ENCODE measurements at places on chromosomes 5 and 9.

GRCh38 chr9:35909274-35909673 lies at the start of gene SPAAR:
Gene SPAAR, plus strand, starts transcription at chr9:35909490. Its CDS starts 974 bp downstream, at chr9:35910464.
- no peak for DNase-seq

GRCh38 chr5:150703762-150704161 lies 2.9 kb upstream of the RBM22 start:
- DNase-seq = no peak

DNA sequence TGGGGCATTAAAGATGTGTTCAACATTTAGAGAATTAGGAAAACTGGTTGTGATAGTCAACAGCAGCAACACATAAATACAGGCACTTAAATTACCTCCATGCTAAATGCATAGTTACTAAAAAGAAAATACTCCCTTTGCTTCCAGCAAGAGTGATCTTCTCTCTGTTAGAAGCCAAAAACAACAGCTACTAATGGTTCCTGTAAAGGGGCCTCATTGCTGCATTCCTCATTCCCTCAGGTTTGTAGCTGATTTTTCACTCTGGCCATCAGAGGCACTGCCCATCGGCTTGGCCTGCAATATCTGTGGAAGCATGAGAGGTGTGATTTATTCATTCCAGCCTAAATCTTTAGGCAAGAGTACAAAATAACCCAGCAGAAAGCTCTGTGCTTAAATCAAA lies 466.0 kb upstream of the ADAMTS16 start:
- DNase-seq = no peak

DNA sequence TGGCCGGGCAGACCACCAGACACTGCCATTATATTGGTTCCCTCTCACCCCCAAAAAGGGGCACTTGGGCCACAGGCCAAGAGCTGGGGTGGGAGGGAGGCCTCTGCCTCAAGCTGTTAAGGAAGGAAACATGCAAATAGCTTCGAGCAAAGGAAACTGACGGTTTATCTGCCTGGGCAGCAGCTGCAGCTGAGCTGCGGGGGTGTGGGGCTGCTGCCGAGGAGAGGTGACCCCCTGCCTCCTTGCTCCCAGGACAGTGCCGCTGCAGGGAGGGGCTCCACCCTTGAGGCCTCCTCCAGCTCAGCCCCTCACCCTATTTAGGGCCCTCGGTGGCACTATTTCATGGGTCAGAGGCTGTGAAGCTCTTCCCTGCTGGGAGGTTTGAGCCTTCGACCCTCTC lies 789 bp downstream of the DOK3 start:
- DNase-seq = no peak

DNA sequence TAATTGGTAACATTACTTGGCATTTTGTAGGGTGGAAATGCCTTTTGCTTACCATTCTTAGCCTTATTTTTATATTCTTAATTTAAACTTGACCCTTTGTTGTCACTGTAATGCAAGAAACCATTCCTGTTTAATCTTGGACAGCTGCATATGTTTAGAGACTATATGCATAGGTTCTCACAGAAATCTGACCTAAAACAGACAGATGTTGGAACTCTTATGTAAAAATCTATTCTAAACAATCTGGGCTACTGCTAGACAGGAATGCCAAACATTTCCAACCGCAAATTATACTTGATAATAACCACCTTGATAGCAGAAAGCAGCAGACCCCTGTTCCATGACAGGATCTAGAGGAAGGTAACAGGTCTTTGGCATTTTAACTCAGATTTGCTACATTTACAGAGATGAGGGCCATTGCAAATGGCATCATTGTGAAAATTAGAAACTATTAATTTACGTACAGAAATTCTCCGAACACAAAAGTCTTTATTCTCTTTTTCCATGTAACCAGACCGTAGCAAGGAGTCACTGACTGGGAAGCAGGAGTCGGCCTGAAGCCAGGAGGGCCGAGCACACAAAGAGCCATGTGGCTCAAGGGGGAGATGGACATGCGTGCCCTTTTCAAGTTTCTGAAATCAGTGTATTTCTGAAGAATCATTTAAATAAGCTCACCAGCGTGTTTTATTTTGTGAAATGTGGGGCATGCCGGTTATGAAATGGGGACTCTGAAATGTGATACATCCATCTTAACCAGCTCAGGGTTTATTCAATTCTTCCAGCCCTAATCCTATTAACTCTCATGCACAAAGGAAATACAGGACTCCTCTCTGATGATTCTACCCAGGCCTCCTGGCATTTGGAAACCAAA lies 139.3 kb downstream of the AOPEP start:
- DNase-seq = peak; percentile 71

GRCh38 chr9:34570376-34570775 lies 19.1 kb downstream of the CNTFR start:
- DNase-seq = no peak

GRCh38 chr5:98414938-98415337 lies 358.5 kb upstream of the RGMB start:
- DNase-seq = no peak

DNA sequence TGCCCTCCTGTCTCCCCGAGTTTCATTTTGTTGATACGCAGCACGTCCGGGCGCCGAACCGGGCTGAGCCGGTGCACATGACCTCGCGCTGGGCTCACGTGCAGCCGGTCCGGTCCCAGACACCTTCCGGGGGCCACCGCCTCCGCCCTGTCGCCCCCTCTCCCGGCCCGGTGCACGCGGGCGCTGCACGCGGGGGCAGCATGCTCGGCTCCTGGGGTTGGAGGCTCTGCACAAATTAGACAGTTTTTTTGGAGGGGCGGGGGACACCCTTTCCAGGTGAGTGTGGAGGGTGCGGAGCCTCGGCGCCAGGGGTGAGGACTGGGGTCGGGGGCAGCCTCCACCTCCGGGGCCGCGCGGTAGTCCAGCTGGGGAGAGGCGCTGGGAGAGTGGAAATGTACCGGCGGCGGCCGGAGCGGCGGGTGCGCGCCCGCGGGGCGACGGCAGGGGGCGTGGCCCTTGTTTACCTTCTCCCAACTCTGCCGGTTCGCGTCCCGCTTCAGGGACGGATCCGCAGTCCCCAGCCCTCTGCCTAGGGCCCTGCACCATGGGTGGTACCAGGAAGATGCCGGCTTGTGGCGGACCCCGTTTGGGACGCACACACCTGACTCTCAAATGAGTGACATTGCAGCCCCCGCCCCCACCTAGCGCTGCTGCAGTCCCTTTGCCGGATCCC lies 1.1 kb downstream of the JADE2 start:
- peak; percentile 52 for DNase-seq

DNA sequence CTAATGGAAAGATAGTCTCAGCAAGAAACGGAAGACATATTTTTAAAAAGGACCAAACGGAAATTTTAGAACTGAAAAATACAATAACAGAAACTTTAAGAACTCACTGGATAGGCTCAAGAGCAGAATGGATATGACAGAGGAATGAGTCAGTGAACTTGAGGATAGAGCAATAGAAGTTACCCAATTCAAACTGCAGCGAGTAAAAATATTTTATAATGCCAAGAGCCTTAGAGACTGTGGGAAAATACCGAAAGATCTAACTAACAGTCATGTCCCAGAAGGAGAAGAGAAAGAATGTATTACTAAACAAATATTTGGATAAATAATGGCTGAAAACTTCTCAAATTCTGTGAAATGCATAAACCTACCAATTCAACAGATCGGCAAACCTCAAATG lies 40.8 kb downstream of the ADAMTS2 start:
- DNase-seq = no peak

GRCh38 chr9:124372038-124372437 lies 43.2 kb downstream of the PSMB7 start:
- peak; percentile 23 for DNase-seq

GRCh38 chr9:36162211-36162738 lies 6.9 kb upstream of the CCIN start:
- DNase-seq = no peak

- peak; percentile 20 for DNase-seq
Observed at GRCh38 chr9:75979362-75979761, 88.9 kb downstream of the PCSK5 start.

DNA sequence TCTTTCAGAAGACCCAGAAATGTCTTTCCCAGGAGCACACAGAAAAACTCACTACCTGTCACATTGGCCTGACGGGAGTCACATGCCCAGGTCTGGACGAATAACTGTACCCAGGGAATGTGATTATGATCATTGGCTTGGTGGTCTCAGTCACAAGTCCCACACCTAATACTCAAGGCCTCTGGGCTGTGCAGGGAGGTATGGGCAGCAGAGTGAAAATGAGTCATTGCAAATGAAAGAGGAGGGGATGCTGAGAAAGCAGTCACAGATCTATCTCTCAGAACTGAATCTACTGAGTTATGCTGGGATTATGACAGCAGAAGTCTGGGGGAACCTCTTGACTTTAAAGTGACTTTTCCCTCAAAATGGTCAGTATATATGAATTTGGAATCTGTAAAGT lies 36.9 kb downstream of the SGCD start:
- no peak for DNase-seq

- DNase-seq = peak; percentile 89
Observed at GRCh38 chr9:92728831-92729734, 35.5 kb downstream of the BICD2 start.

DNA sequence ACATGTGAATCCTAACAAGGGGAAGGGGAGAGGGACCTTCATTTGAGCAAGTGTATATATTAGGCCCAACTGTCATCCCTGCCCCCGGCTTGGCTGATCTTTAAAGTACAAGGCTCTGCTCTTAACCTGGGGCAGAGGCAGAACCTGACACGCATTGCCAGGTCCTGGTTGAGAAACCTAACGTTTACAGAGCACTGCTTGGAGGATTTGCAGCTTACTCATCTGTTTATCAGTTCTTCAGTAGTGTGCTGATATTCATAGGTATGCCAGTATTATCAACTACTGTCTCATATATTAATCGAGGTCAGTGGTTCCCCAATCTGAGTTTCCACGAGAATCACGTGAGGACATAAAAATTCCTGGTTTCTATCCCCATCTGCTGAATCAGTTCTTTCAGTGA lies 50.4 kb downstream of the ACO1 start:
- DNase-seq = no peak

- DNase-seq = peak; percentile 31
Observed at GRCh38 chr5:132812781-132813598, at the start of gene SOWAHA. Gene SOWAHA, plus strand, starts transcription at chr5:132813302. Its CDS starts 320 bp downstream, at chr5:132813622.

DNA sequence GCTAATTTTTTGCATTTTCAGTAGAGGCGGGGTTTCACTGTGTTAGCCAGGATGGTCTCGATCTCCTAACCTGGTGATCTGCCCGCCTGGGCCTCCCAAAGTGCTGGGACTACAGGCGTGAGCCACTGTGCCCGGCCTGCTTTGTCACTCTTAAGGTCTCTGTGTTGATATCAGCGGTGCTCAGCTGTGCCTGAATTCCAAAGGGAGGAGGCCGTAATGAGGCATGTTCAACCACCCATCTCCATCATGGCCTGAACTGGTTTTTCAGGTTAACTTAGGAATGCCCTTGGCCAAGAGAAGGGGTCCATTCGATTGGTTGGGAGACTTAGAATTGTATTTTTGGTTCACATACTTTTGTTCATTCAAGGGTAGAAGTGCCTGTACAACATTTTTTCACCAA lies 22.0 kb downstream of the HSD17B3 start:
- DNase-seq = no peak

DNA sequence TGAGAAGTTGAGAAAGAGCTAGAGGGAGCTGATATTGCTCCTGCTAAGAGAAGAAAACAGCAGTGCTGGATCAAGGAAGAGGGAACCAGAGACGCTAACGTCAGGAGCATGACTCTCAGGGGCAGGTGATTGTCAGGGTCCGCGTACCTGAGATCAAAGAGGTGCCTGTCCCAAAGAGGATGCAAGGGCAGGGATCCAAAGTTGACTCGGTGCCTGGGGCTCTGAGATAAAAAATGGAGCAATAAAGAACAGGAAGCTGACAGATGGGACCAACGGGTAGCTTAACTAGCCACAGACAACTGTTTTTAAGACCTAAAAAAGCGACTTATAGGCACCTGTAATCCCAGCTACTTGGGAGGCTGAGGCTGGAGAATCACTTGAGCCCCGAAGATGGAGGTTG lies 517.8 kb downstream of the IRX1 start:
- no peak for DNase-seq

GRCh38 chr9:96294159-96294545 lies 7.8 kb downstream of the HSD17B3 start:
- DNase-seq = no peak

- DNase-seq = peak; percentile 90
Observed at GRCh38 chr5:158824241-158824882, 275.4 kb downstream of the EBF1 start.

- DNase-seq = no peak
Observed at GRCh38 chr9:127014910-127015540, 100.4 kb downstream of the RALGPS1 start.

- no peak for DNase-seq
Observed at GRCh38 chr5:64166201-64166959, 737 bp downstream of the RNF180 start.

DNA sequence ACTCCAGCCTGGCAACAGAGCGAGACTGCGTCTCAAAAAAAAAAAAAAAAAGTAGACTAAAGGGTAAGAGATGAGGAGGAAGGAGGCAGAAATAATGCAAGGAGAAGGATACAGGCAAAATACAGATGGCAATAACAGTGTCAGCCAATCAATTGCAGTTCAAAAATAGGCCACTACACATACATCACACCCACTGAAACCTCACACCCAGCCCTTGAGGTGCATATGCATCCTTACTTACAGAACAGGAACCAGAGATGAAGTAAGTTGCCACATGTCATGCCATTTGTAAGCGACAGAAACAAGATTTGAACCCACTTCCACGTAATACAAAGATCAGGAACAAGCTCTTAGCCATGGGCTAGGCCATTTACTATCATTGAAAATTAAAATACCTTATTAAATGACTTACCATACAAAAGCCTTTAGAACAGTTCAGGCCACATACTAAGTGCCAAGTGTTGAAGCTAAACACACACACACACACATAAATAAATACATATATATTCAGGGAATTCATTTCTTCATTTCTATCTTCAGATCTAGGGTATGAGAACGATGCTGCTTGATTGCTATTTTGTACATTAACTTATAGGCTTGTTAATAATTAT lies 98.4 kb downstream of the FNBP1 start:
- DNase-seq = no peak

- no peak for DNase-seq
Observed at GRCh38 chr5:142973932-142974331, 203.8 kb downstream of the ARHGAP26 start.

DNA sequence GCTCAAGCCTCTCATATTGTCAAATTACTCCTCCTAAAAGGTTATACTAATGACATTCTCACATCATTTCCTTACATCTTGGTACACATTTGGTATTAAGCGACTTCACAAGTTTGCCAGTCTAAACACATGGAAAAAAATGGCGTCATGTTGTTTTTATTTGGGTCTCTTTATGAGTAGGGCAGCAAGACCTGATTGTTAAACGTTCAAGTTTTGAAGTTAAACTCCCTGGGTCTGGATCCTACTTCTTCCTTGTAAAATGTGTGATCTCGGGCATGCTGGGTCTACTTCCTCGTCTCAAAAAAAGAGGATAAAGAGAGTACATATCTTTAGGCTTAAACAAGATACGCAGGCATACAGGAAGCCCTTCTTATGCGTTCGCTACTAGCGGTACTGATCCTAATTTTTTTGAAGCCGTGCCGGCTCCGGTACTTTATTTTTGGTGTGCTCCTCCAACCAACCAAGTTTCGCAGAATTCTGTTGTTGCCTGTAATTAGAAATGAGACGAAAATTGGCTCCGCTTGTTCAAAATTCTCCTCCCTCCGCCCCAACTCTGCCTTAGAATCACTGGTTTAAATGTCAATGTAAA lies 596 bp upstream of the CDC37L1 start:
- DNase-seq = no peak
